Stimulated activated CD4-positive, alpha-beta T cell treated with anti-CD3 and anti-CD28 coated beads, TNF-alpha, amount 100 ng/mL, for 4 hours (primary cell): ENCODE measurements at places on chromosomes 16 and 17.

GRCh38 chr16:58490065-58490464, 9.9 kb upstream of the NDRG4 start:
- no peak for DNase-seq

DNA sequence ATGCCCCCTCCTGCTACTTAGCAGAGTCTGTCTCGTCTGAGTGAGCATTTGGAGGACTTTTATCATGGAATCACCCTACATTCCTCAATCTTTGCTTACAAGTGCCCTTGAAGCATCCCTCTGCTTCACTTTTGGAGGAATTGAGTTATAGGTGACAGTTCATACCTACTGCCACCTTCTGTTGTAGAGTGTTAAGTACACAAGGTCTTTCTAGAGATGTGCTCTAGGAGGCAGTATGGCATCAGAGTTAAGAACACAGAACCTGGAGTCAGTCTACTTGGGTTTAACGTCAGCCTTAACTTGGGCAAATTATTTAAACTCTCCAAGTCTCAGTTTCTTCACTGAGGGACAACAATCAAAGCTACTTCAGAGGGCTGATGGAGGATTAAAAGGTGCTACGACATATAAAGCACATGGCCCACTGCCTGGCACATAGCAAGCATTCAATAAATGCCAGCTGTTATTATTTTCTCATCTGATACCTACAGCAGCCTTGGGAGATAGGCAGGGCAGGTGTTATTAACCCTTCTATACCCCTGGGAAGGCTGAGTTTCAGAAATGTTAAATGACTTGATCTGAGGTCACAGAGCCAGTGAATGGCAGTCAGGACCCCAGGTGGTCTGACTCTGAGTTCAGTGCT, 62.2 kb downstream of the UTP18 start:
- no peak for DNase-seq

DNA sequence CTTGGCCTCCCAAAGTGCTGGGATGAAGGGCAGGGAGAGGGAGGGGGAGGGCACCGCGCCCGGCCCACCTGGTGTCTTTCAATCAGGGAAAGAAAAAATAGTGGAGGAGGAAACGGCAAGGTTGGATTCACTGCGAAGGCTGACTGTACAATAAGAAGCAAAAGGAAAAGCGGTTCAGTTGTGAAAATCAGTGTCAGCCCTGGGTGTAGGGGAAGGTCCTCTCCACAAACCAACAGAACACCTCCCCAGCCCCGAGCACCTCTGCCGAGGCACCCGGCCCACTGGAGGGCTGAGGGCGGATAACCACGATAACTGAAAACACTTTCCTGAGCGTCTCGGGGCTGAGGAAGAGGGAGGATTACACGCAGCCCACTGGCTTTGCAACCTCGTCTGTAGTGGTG, 1.4 kb upstream of the SPG7 start:
- DNase-seq = no peak

- DNase-seq = no peak
Measured at GRCh38 chr16:273547-274421, 2.0 kb downstream of the RGS11 start.

DNA sequence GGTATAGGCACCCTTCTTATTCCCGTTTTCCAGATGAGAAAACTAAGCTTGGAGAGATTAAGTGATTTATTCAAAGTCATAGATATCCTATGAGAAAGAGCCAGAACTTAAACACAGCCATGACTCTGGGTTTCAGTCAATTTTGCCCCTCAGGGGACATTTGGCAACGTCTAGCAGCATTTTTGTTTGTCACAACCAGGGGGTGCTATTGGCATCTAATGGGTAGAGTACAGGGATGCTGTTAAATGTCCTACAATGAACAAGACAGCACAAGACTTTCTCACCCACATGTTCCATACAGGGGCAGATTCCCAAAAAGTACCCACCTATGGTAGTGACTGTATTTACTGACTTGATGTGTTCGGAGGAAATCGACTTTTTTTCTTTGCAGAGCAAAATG, 4.8 kb upstream of the SHISA9 start:
- no peak for DNase-seq

GRCh38 chr16:85664580-85665372, 24.0 kb downstream of the GINS2 start:
- DNase-seq = no peak

- DNase-seq = no peak
Measured at GRCh38 chr17:30450125-30451027, 26.8 kb upstream of the GOSR1 start.

GRCh38 chr17:57557834-57558681, 187.0 kb downstream of the CCDC182 start:
- no peak for DNase-seq

GRCh38 chr16:28586466-28586865, 10.4 kb downstream of the SULT1A2 start:
- no peak for DNase-seq

- no peak for DNase-seq
Measured at GRCh38 chr17:17108451-17109049, 66.3 kb downstream of the MPRIP start.

- no peak for DNase-seq
Measured at GRCh38 chr17:50155115-50155819, 4.8 kb upstream of the PPP1R9B start.

DNA sequence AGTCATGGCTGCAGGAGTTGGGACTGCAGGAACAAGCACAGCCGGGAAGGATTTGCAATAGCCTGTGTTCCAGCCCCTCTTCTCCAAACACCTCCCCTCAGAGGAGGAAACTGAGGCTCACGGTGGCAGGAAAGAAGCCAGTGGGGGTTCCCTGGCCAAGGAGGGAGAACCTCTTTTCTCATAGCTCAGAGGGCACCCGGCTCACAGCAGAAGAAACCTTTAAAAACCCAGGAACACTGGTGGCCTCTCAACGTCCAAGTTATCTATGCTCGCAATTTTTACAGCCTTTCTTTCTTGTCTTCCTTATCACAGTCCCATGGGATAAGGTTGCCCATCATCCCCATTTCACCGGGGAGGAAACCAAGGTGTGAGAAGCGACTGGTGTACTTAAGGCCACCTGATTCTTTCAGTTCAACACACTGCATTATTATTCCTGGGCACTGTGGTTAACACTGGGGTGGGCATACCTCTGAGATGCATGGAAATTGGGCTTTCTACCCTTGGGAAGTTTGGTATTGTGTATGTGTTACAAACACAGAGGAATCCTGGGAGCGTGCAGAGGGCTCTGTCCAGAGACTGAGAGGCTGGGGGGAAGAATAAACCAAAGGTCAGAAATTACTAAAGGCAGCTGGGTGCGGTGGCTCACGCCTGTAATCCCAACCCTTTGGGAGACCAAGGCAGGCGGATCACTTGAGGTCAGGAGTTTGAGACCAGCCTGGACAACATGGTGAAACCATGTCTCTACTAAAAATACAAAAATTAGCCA, 791 bp upstream of the ZNF629 start:
- DNase-seq = no peak

DNA sequence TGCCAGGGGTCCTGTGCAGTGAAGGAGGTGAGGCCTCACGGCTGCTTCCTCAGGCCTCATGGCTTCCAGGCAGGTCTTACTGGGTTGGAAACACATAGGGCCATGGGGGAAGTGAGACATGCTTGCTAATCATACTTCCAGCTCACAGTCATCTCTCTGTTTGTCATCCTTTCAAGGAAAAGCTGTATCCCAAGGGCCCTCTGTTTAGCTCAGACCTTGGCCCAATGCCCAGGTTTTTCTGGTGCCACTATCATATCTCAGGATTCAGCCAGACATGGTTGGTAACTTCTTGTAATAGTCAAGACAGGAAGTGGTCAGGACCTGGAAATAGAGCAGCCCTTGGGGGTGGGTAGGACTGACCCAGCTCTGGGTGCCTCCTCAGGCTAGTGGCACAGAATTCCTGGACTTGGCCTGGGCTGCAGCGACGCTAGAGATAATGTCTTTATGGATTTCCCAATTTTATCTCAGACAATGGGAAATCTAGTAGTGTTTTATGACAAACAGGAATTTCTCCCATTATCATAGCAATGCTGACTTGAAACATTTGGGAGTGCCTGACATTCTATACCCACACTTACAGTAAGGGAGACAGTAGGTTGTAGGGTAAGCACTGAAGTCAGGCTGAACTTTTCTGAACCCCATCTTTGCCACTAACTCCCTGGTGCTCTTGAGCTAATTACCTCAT, 13.5 kb upstream of the ITGB3 start:
- no peak for DNase-seq

GRCh38 chr17:2061441-2061958, 6.6 kb downstream of the HIC1 start:
- no peak for DNase-seq

- no peak for DNase-seq
Measured at GRCh38 chr16:81813648-81814047, 34.6 kb downstream of the PLCG2 start.

- DNase-seq = no peak
Measured at GRCh38 chr16:15484662-15485061, 50.3 kb downstream of the BMERB1 start.

GRCh38 chr17:79627184-79627765, 16.4 kb upstream of the RBFOX3 start:
- no peak for DNase-seq

- DNase-seq = no peak
Measured at GRCh38 chr17:38339891-38340290, 3.9 kb downstream of the GPR179 start.

GRCh38 chr17:10673312-10673711, 16.2 kb upstream of the MYH3 start:
- no peak for DNase-seq

- no peak for DNase-seq
Measured at GRCh38 chr17:9370467-9370866, 205.2 kb downstream of the STX8 start.

GRCh38 chr16:55497558-55497957, 11.3 kb upstream of the LPCAT2 start:
- no peak for DNase-seq

GRCh38 chr16:13920510-13920818, 510 bp downstream of the ERCC4 start:
- no peak for DNase-seq

- DNase-seq = no peak
Measured at GRCh38 chr17:81735264-81736102, 23.4 kb downstream of the SLC25A10 start.

DNA sequence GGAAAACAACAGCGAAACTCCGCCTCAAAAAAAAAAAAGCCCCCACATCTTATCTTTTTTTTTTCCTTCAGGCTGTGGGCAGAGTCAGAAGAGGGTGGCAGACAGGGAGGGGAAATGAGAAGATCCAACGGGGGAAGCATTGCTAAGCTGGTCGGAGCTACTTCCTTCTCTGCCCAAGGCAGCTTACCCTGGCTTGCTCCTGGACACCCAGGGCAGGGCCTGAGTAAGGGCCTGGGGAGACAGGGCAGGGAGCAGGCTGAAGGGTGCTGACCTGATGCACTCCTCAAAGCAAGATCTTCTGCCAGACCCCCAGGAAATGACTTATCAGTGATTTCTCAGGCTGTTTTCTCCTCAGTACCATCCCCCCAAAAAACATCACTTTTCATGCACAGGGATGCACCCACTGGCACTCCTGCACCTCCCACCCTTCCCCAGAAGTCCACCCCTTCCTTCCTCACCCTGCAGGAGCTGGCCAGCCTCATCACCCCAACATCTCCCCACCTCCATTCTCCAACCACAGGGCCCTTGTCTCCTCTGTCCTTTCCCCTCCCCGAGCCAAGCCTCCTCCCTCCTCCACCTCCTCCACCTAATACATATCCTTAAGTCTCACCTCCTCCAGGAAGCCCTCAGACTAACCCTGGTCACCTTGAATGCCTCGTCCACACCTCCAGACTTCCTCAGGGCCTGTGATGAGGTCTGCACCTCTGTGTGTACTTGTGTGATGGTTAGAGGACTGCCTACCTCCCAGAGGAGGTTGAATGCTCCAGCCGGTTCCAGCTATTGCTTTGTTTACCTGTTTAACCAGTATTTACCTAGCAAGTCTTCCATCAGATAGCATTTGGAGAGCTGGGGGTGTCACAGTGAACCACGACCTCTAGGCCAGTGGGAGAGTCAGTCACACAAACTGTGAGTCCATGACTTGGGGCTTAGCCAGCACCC, 1.2 kb upstream of the HBA1 start:
- no peak for DNase-seq

- no peak for DNase-seq
Measured at GRCh38 chr17:64998436-64999190, 57.9 kb downstream of the GNA13 start.

DNA sequence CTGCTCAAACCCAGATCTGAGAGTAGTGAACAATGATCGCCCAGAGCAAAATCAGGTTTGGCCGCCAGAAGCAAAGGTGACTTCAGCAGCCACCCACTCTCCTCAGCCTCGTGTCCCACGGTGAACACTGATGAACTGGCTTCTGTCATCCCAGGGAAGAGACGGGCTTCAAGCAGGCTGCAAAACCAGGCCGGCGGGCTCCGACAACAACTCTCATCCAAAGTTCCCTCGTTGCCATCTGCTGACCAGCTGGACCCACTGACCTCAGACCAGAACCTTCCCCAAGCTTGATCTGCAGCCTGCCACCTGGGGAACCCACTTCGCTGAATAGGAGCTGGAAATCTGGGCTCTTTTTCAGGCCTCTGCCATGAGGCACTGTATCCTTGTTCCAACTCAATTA, 69.6 kb upstream of the MRTFB start:
- DNase-seq = no peak

- no peak for DNase-seq
Measured at GRCh38 chr17:28261219-28261618, 57.8 kb upstream of the TMEM97 start.
